Activated naive CD4-positive, alpha-beta T cell treated with anti-CD3 and anti-CD28 coated beads, Interleukin-2, amount 10 ng/mL, durations not matched to agents 7 days and 5 days (primary cell): ENCODE measurements at places on chromosomes 7 and 10.

DNA sequence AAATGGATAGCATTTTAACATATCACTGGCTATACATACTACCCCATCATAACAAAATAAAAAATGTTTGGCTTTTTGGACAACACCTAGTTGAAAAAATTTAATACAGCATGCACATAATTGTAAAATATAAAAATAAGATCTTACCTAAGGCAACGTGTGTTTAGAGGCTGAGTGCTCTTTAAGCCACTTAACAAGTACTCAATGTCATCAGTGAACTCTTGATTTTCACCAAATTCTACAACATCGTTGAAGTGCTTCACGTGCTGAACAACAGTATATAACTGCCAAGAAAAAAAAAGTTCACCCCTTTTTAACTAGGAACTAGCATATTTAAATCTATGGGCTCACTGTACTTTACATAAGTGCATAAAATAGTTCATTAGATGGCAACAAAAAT is 49.5 kb downstream of the WAPL start:
- DNase-seq, result no peak

DNA sequence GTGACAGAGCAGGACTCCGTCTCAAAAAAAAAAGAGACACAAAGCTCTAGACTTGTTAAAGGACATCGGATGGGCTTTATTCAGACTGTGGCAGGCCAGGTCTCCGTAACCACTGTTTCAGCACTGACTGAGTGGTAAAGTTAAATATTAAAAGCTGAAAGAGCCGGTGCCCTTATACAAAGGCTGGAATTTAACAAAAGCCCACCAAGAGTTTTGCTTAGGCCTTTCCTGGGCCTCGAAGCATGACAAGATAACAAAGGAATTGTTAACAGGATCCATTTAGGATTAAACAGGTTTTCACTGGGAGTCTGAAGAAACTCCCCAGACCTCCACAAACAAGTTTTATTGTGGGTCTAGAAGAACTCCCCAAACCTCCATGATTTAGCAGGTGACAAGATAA is 727.8 kb downstream of the TYW1 start:
- DNase-seq, result no peak

GRCh38 chr10:85623758-85624157 is 742.8 kb downstream of the GRID1 start:
- DNase-seq, result no peak

- DNase-seq, result no peak
Measured at GRCh38 chr10:122855745-122856144, 10.1 kb upstream of the CUZD1 start.

GRCh38 chr10:118472415-118473304 is 122.8 kb downstream of the PRLHR start:
- DNase-seq, result no peak

DNA sequence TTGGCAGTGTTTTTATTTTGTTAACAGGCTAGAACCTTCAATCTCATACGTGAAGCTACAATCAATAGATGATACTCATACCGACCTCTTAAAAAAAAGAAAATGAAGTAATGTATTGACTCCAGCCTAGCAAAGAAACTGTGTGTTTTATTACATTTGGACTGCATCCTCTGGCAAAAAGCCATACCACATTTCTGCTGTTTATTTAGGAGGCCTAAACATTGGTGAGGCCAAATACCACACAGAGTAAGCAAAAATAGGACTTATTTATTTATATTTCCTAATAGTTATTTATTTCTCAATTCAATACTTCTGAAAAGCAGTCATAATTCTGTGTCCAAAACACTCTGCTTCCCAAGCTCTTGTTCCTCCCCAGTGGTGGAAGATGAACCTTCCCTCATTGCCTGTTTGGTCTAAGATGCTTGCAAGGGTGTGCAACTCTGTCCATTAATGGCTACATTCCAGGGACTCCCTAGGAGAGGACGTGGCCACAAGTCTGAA is 398.8 kb upstream of the KLF6 start:
- DNase-seq, result no peak

DNA sequence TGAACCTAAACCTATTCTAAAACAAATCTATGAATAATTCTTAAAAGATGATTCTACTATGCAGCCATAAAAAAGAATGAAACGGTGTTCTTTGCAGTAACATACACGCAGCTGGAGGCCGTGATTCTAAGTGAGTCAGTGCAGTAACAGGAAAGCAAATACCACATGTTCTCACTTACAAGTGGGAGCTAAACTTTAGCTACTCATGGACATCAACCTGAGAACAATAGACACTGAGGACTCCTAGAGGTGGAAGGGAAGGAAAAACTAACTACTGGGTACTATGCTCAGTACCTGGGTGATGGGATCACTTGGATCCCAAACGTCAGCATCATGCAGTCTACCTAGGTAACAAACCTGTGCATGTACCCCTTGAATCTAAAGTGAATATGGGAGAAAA is 575.0 kb upstream of the MGMT start:
- DNase-seq, result no peak

GRCh38 chr7:29281782-29282541 is 87.4 kb downstream of the CHN2 start:
- no peak for DNase-seq

GRCh38 chr7:95421000-95421846 is 13.6 kb downstream of the PON2 start:
- no peak for DNase-seq

GRCh38 chr10:89522463-89522862 is 12.9 kb downstream of the SLC16A12 start:
- DNase-seq, result no peak

- DNase-seq, result no peak
Measured at GRCh38 chr7:54544527-54545240, 2.5 kb downstream of the VSTM2A start.

- no peak for DNase-seq
Measured at GRCh38 chr7:92456236-92456635, 9.0 kb downstream of the GATAD1 start.

- no peak for DNase-seq
Measured at GRCh38 chr7:131657881-131658280, 101.5 kb upstream of the PODXL start.

- DNase-seq, result no peak
Measured at GRCh38 chr10:10078446-10078845, 939.2 kb upstream of the CELF2 start.

DNA sequence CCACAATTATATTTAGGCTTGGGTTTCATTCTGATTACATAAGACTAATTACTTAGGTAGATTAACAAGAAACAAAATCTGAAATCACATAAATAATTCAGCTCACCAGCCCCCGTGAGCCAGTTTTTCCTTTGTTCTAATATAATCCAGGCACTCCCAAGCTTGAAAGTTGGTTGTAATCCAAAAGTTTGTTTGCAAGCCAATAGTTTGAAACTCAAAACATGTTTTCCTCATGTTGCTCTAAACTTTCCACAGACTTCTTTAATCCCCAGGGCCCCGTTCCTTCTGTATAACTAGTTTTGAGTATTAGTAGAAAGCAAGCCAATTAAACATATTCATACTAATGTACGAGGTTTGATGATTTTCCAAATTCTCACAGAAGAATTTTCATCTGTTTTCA is 56.1 kb downstream of the SP8 start:
- DNase-seq, result no peak

DNA sequence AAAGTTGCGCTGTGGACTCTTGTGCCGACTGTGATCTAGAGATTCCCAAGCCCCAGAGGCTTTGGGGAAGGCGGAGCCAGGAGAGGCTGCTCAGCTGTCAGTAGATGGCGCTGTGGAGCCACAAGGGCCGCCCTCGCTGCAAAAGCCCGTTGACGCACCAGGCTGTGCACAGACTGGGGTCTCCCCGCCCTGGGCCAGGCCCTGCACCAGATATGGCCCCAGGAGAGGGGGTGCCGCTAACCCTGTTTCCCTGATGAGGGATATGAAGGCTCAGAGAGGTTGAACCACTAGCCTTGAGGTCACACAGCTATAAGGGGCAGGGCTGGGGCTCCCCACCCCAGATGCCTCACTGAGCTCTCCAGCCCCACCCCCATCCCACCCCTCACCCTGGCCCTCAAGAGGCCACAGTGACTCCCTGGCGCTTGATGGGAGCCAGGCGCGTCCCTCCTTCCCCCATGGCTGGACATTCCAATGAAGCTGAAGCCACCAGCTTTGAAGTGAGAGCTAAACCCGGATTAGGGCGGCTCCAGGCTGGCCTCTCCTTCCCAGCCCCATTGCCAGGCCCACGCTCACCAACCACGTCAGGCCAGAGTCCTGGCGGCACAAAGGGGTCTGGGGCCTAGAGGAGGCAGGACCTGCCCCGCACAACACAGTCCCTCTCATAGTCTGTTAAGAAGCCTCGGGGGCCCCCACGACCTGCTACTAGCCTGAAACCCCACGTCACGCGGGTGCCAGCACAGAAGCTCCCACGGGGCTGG is 26.4 kb downstream of the MYL10 start:
- DNase-seq, result peak; percentile 81

GRCh38 chr7:112869111-112869774 is 79.0 kb upstream of the TMEM168 start:
- DNase-seq, result peak; percentile 63

DNA sequence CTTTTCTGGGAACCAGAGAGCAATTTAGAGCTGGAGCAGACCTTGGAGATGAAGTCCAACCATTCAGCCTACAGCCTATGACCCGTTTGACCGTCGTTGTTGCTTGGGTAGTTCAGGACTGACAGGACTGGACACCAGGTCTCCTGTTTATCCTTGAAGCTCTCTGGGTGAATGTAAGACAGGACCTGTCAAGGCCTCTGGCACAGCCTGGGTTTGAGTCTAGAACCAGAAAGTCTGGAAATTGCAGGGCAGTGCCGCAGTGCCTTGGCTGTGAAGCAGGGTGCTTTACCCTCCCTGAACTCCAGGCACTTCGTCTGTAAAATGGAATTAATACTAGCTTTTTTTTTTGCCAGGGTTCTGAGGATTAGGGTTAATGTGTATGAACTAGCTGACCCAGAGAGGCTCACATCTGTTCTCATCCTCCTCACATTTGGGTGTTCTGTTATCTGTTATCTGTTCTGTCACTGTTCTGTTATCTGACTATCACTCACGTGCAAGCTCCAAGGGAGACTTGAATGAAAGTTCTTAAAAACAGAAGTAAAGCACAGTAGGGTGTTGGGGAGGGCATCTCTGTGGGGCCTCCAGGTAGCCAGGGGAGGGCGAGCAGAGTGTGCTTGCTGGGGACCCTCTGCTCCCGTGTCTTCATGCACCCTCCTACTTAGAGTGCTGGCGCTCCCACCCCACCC is 9.9 kb downstream of the BLVRA start:
- DNase-seq, result no peak

DNA sequence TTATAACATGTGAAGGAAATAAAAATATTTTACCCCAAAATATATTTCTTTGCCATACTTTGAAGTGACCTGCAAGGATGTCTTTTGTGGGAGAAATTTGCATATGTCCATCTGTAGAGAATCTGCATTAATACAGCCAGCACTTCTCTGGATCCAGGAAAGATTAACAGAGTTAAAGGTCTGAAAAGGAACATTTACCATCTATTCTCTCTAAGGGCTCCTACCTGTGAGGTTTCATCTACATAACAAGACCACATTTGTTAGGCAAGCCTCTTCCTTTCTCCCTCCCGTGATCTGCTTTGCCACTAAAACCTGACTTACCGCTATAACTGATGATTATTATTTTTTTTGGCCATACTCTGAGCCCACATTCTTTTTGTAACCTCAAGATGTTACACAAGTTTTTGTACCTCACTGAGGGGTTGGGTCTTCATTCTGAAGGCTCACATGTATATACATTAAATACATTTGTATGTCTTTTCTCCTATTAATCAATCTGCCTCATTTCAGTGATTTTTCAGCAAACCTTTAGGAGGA is 129.4 kb downstream of the AKR1D1 start:
- no peak for DNase-seq

GRCh38 chr7:22675917-22676343 is 51.1 kb upstream of the IL6 start:
- DNase-seq, result peak; percentile 77

- no peak for DNase-seq
Measured at GRCh38 chr10:122894261-122894944, 15.0 kb upstream of the FAM24B start.

DNA sequence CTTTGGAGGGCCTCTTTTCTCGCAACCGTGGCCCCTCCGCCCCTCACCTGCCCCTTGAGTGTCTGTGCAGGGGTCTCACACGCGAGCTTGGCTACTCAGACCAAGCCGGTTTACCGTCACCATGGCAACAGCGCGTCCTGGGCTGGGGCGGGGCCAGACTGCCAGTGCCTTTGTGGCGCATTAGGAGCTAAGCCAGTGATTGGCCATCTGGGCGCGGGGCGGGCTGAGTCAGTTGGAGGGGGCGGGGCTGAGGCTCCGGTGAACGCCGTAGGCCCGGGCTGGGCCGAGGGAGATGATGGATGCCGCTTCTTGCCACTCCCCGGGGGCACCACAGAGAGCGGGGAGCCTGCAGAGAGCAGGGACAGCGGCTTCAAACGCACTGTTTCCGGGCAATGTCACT is 48.7 kb upstream of the FXYD4 start:
- peak; percentile 92 for DNase-seq

GRCh38 chr7:21767300-21767900 is 178.3 kb downstream of the CDCA7L start:
- peak; percentile 32 for DNase-seq

DNA sequence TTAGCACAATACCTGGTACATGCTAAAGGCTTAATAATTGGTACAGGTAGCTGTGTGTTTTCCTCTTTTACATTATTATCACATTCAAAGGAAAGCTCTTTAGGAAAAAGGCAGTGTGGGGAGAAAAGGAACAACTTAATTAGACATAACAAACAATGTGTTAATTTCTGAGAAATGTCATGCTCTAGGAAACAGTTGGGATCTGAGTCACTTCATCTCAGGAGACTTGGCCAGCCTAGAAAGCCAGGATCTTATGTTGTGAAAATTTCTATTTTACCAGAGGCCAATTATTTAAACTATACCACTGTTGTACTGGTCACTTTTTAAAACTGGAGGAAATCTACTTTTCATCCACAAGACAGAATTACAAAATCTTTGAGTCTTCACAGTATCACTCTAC is 39.6 kb downstream of the ARMH3 start:
- no peak for DNase-seq

GRCh38 chr10:69067189-69067588 is 20.7 kb upstream of the SRGN start:
- DNase-seq, result no peak

GRCh38 chr7:126700807-126701604 is 551.7 kb downstream of the GRM8 start:
- DNase-seq, result peak; percentile 59

- no peak for DNase-seq
Measured at GRCh38 chr10:33482486-33482885, 148.0 kb upstream of the NRP1 start.

DNA sequence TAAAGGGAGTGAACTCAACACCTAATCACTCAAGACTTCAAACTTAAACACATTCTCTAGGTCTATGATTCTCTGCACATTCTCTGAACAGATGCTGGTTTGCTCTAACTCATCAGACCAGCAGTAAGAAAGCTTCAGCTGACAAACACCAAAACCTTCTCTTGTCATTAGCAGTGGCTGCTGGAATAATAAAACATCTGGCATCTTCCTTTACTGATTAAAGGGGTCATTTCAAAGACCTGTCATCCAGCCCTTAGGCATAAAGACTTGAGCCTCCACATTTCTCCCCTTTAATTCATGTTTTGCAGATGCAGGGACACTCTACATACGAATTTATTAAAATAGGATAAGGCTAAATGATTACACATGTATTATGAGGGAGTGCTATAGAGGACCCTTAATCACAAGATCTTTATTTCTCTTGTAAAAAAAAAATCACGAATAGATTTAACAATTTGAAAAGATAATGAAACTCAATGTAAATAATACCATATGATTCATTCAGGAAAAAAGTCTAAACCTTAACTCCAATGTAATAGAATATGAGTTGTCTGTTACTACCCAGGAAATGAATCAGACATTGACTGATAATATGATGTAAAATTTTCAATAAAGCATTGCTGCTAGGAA is 152.4 kb upstream of the GNAI1 start:
- DNase-seq, result no peak

GRCh38 chr7:117048882-117049281 is 95.6 kb downstream of the ST7 start:
- DNase-seq, result no peak
